Stimulated activated CD8-positive, alpha-beta memory T cell treated with anti-CD3 and anti-CD28 coated beads, Interleukin-4, amount 100 ng/mL, for 1 hour (primary cell): ENCODE measurements at places on chromosomes 12 and 14.

DNA sequence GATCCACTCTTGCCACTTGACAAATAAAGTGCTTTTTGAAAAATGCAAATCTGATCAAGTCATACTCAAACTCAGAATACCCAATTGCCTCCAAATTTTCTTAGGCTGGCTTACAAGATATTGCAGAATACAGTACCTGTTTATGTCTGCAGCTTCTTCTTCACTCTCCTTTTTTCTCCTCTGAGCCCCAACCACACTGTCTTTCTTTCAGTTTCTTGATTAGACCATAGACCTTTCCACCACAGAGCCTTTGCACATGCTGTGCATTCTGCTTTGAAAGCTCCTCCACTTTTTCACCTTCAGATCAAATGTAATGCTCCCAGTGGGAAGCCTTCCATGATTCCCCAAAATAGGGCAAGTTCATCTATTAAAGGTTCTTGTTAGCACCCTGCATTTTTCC lies 13.9 kb upstream of the GYS2 start:
- DNase-seq: no peak

DNA sequence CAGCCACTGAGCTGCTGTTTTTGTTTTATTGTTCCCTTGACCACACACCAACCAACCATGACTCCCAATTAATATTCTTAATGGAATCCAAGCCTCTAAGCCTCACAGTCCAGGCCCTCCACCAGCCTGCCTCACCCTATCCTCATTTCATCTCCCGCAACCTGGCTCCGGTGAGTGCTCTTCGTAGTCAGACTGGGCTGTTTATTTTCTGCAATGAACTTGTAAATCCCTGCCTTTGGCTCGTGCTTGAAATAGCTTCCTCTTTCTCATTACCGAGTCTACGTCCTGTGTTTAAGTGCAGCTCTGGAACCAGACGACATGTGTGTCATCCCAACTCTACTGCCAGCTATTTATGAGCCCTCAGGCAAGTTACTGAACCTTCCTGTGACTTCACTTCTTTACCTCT lies 12.4 kb upstream of the ETFBKMT start:
- DNase-seq: no peak

DNA sequence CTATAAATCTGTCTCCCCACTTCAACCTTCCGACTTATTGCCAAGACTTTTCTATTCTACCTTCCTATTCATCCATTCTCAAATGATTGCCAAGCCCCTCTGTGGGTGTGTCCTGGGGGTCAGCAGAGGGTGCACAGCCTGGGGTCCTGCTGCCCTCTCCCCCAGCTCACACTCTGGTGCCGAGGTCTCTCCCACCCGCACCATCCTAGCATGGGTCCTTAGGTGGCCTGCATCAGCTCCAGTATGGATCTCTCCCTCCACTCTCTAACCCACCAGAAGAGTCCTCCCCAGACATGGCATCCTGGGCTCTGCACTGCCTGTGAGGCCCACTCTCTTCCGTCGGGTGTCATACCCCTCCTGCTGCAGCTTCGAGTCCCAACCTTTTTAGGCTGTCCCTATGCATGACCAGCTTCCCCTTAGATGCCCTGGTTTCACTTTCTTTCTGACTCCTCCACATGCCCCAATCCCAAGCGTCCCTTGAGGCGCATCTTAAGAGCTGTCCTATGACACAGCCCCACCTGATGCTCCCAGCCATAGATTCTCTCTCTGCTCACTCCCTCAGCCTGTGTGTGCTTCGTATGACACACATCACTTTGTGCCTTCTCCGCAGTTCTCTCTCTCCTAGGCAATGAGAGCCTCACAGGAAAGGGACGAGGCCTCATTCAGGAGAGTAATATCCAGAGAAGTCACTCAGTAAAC lies 43.9 kb downstream of the GIT2 start:
- DNase-seq: no peak

GRCh38 chr14:81147140-81147897 lies 73.4 kb downstream of the GTF2A1 start:
- no peak for DNase-seq

DNA sequence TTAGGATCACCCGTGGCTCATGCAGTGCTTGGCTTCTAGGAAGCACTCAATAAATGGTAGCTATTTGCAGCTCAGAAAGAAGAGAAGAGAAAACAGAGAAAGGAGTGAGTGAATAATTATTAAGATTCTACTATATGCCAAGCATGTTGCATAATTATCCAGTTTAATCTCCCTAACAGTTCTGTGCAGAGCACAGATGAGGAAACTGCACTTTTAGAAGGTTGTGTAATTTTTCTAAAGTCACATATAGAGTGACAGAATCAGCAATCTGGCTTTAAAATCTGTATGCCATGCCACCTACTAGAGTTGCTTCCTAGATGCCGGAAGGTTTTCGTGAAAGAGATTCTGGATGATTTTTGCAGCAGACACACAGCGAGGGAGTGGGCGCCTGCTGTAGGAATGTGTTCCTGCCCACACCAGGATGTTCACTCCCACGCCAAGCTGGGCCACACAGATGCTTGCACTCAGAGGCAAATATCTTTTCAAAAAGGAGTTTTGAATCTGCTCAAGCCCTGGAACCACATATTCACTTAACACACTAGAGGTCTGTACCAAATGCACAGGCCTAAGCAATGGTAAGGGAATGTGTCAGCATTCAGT lies 50.2 kb upstream of the SMCO2 start:
- DNase-seq: no peak

DNA sequence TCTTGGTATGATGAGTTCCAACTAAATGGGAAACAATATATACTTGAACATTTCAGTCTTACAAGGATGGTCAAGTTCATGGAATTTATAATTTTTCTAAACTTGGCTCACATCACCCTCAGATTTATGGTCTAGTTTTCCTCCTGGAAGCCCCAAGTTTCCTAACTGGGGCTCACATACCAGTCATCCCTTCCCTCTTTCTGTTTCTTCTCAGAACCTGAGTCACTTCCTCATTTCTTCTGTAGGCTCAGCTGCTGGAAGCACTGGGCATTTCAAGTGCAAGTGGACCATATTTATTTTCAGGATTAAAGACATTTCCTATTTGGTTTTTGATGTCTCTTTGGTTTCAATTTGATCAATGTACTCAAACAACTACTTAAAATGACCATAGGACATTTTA lies 55.4 kb downstream of the GRIP1 start:
- DNase-seq: no peak

DNA sequence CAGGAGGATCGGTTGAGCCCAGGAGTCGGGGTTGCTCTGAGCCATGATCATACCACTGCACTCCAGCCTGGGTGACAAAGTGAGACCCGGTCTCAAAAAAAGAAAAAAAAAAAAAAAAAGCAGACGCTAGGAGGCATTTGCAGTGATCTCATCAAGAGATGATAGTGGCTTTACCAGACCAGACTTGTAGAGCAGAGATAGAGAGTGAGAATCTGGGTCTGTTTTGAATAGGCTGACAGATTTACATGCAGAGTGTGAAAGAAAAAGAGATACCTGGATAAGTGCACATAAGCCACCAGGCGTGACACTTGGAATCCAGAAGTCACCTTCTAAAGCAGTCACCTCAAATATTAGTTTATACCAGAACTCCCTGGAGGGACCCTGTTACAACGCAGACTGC lies 21.1 kb upstream of the FLRT2 start:
- DNase-seq: no peak

GRCh38 chr14:20434701-20435581 lies 1.0 kb downstream of the KLHL33 start:
- no peak for DNase-seq

DNA sequence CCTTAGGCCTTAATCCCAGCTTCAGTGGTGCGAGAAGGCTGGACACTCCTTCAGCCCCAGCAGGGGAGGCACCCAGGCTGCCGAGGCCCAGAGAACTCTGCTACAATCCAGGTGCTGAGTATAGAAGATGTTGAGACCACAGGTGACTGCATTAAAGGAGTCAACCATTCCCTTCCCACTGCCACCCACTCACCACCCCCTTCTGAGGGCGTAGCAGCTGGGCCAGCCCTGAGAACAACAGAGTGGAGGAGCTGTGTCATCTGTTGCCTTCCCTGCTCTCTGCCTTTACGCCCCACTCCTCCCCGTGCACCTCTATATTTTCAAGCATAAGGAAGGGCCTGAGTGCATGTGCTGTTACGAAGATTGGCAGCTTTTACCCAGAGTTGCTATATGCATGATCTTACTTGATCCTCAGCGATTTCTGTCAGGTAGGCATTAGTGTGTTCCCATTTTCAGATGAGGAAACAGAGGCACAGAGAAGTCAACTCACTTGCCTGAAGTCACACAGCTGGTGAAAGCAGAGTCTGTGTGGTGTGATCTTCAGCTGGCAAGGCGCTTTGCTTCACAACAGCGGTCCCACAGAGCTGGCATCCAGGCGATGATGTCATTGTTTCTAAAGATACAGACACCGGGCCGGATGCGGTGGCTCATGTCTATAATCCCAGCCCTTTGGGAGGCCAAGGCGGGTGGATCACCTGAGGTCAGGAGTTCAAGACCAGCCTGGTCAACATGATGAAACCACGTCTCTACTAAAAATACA lies 46.7 kb downstream of the RIN3 start:
- no peak for DNase-seq

GRCh38 chr12:105721051-105721825 lies 390.7 kb downstream of the C12orf75 start:
- no peak for DNase-seq

GRCh38 chr14:101979666-101980065 lies 15.3 kb downstream of the DYNC1H1 start:
- DNase-seq: no peak

- DNase-seq: no peak
Observed at GRCh38 chr12:75505706-75506312, 5.6 kb downstream of the KRR1 start.

DNA sequence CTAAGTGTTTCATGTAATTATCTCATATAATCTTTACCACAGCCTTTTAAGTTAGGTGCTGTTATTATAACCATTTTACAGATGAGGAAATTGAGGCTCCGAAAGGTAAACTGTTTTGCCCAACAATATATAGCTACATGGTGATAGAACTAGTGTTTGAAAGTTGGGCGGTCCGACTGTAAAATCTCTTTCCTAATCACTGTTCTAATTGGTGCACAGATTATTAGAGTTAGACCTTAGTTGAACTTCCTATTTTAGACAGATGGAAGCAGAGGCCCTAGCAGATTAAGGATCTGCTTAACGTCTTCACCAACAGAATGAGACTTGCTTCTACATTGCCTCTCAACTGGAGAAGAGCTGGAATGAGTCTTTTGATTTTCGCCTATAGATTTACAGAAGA lies 30.0 kb upstream of the DUSP6 start:
- no peak for DNase-seq

- DNase-seq: no peak
Observed at GRCh38 chr12:84756961-84757360, 155.6 kb downstream of the SLC6A15 start.

- no peak for DNase-seq
Observed at GRCh38 chr14:32821964-32822653, 116.6 kb upstream of the NPAS3 start.

- no peak for DNase-seq
Observed at GRCh38 chr12:70106347-70106746, 136.9 kb upstream of the CNOT2 start.

GRCh38 chr12:29545102-29545467 lies 47.6 kb upstream of the OVCH1 start:
- DNase-seq: no peak

GRCh38 chr14:96261053-96261452 lies 5.0 kb downstream of the BDKRB1 start:
- no peak for DNase-seq

- no peak for DNase-seq
Observed at GRCh38 chr14:24389226-24389848, 9.5 kb upstream of the NYNRIN start.

DNA sequence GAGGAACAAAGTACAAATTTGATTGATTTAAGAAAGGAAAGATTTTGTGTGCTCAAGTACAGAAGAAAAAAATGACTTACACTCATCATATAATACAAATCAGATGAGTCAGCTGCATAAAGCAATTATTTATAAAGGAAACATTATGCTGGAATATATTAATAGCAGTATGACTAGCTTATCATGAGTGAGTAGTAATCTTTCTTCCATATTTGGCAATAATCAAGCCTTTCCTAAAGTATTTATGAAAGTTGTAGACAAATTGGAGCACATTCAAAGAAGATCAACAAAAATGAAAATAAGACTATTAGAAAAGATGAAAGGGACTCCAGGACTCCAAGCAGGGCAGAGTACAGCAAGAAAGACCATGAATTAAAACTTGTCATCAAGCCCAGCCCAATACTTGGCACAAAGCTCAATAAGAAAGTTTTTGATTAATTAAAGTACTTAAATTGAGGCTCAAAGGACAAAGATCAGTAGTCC lies 32.8 kb downstream of the CCER1 start:
- DNase-seq: no peak

GRCh38 chr14:90816681-90817436 lies 629 bp upstream of the TTC7B start:
- no peak for DNase-seq

DNA sequence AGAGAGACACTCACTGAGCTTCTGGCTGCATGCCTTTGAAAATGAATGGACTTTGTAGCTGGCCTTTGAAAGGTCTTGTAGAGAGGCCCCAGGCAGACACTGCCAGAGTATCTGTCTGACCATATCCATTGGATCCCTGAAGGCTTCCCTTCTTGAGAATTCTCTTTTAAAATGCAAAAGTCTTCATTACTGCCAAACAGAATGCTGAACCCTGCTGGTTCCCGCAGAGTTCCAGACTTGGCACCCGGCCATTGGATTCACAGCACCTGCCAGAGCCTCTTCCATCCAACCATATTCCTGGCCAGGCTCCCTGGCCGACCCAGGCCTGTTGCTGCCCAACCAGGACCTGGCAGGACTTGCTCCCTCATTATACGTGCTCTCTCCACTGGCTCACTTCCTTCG lies 182.5 kb downstream of the GXYLT1 start:
- no peak for DNase-seq

DNA sequence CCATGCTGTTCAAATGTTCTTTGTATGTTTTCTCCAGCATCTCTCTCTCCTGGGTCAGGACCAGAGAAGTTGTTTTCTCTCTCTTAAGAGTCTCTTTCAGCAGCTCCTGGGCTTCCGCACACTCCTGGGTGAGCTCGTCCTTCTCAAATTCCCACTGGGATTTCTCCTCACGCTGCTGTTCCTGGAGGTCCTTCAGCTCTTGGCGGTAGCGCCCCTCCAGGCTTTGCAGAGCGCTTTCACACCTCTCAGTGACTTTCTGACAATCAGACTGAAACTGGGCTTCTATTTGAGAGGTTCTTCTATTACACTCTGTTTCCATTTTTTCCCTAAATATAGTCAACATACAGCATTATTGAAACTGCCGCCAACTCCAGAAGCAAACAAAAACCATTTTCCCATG lies 72.7 kb downstream of the NIN start:
- DNase-seq: no peak

DNA sequence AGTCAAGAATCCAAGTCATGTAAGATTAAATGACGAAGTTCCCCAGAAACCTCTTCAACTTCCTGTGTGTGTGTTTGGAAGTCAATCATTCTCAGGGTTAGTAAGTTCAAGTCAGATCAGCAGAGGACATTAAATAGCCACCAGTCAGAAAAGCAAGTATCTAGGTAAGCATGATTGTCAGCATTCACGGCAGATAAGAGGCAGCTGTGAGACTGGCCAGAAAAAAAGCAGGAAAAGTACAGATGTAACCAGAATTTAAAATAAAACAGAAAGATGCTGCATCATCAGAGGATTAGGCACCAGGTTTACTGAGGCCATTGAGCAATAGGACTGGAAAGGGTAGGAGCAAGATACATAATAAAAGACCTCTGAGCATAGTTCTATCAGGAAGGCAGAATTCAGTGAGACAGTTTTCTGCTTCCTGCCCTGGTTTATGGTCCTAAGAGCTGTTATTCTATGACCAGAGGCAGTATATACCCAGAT lies 606.9 kb downstream of the FSCB start:
- DNase-seq: no peak
